ENCODE measurements at places on chromosomes 12 and 14. TPM values are rescaled to one million over a fixed set of nuclear protein-coding genes. Genes with fewer than 3 reads are reported as not detected.

- H3K36me3 ChIP-seq = no peaks in the 10 kb centered on the region
- no peaks in the 10 kb centered on the region for H3K27me3 ChIP-seq
- H3K4me1 ChIP-seq = no peaks in the 10 kb centered on the region
- H3K27ac ChIP-seq = no peak overlapping the region
- DNase-seq = no peak
These were observed 49.8 kb downstream of the CPM start for GRCh38 chr12:68883151-68883550.

DNA sequence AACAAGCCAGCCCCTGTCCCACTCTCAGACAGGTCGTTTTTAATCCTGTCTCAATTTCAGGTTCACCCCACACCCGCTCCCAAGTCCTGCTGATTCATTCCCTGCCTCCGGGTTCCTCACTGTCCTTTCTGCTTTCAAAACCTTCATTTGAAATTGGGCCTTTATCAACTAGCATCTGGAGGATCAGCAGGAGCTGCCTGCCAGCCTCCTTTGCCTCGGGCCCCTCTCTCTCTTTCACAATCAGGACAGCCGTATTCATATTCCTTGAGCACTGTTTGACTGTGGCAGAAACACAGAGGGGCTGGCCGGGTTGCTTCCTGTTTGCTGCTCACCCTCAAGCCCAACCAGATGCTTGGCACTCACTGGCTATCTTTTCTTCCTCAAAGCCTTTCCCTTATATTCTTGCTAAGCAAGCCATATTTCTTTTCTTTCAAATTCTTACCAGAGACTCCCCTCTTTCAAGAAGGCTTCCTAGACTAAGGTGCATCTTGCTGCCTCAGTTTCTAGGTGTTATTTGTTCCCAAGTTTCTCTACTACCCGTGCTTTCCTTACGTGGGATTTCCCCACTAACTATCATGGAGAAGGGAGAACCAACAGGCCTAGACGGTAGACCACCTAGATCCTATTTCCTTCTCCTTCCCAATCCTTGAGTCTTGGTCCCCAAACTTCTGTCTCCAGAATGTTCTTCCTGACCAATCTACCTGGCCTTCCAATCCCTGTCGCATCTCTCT, 3.0 kb downstream of the GALNT6 start:
- peaks cover 67% of the 10 kb centered on the region for H3K4me1 ChIP-seq
- DNase-seq = no peak
- no peak overlapping the region for H3K27ac ChIP-seq
- H3K36me3 ChIP-seq = no peaks in the 10 kb centered on the region

DNA sequence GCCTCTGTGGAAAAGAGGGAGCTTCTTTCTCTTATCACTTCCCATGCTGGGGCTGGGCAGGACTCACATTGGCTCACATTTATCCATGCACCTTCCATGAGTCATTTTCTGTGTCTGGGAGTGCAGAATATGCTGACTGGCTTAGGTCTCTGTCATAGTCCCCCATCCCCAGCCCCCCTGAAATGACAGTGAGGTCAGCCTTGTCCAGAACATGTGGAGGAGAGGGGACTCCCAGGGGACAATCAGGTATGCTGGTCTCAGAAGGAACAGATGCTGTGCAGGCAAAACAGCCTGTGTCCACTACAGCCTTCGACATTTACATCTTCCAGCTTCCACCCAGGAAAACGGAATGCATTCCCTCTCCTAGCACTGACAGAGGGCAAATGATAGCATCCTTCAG, 35.0 kb downstream of the ADGRD1 start:
- H3K4me1 ChIP-seq = no peaks in the 10 kb centered on the region
- peaks cover 4% of the 10 kb centered on the region for H3K27me3 ChIP-seq
- no peaks in the 10 kb centered on the region for H3K36me3 ChIP-seq
- DNase-seq = no peak
- H3K4me3 ChIP-seq = no peak overlapping the region
- no peak overlapping the region for H3K27ac ChIP-seq

GRCh38 chr14:100049220-100049619, 16.0 kb upstream of the EVL start:
- no peak overlapping the region for H3K4me3 ChIP-seq
- no peaks in the 10 kb centered on the region for H3K27me3 ChIP-seq
- DNase-seq = no peak
- H3K27ac ChIP-seq = no peak overlapping the region

GRCh38 chr14:62800577-62800976, 244.7 kb downstream of the KCNH5 start:
- no peaks in the 10 kb centered on the region for H3K4me1 ChIP-seq
- H3K4me3 ChIP-seq = no peak overlapping the region
- no peak overlapping the region for H3K27ac ChIP-seq
- no peaks in the 10 kb centered on the region for H3K36me3 ChIP-seq

- no peak overlapping the region for H3K4me3 ChIP-seq
- H3K27ac ChIP-seq = no peak overlapping the region
- H3K4me1 ChIP-seq = no peaks in the 10 kb centered on the region
- DNase-seq = no peak
- peaks cover 20% of the 10 kb centered on the region for H3K36me3 ChIP-seq
These were observed 17.0 kb downstream of the NPC2 start for GRCh38 chr14:74476107-74476506.

DNA sequence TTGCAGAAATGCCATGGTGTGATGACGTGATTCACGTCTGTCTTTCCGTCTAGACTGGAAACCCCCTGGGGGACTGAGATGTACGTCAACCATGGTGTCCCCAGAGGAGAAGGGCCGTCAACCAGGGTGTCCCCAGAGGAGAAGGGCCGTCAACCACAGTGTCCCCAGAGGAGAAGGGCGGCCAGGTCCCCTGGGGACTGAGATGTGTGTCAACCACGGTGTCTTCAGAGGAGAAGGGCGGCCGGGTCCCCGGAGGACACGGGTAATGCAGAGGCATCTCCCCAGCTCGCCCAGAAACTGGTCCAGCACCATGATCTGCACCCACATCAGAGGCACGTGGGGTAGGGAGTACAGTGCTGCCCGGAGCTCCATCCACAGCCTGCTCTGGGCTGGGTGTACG, 30.6 kb upstream of the GALNT9 start:
- H3K27ac ChIP-seq = no peak overlapping the region
- no peaks in the 10 kb centered on the region for H3K27me3 ChIP-seq
- no peak overlapping the region for H3K4me3 ChIP-seq
- no peaks in the 10 kb centered on the region for H3K4me1 ChIP-seq
- DNase-seq = no peak

GRCh38 chr12:83700838-83701237, 1014.1 kb downstream of the TMTC2 start:
- H3K4me3 ChIP-seq = no peak overlapping the region
- no peak for DNase-seq
- H3K4me1 ChIP-seq = no peaks in the 10 kb centered on the region
- H3K27me3 ChIP-seq = no peaks in the 10 kb centered on the region

GRCh38 chr14:80787876-80788275, 153.7 kb downstream of the CEP128 start:
- DNase-seq = no peak
- H3K4me3 ChIP-seq = no peak overlapping the region
- H3K27me3 ChIP-seq = no peaks in the 10 kb centered on the region

GRCh38 chr12:78457938-78458337, 406.6 kb upstream of the SYT1 start:
- H3K4me3 ChIP-seq = no peak overlapping the region
- no peaks in the 10 kb centered on the region for H3K27me3 ChIP-seq
- no peaks in the 10 kb centered on the region for H3K36me3 ChIP-seq
- no peaks in the 10 kb centered on the region for H3K4me1 ChIP-seq
- peak; percentile 4 for DNase-seq

- H3K4me1 ChIP-seq = no peaks in the 10 kb centered on the region
- H3K4me3 ChIP-seq = no peak overlapping the region
- H3K36me3 ChIP-seq = no peaks in the 10 kb centered on the region
- H3K27me3 ChIP-seq = no peaks in the 10 kb centered on the region
These were observed 55.9 kb downstream of the MOK start for GRCh38 chr14:102249041-102249440.

DNA sequence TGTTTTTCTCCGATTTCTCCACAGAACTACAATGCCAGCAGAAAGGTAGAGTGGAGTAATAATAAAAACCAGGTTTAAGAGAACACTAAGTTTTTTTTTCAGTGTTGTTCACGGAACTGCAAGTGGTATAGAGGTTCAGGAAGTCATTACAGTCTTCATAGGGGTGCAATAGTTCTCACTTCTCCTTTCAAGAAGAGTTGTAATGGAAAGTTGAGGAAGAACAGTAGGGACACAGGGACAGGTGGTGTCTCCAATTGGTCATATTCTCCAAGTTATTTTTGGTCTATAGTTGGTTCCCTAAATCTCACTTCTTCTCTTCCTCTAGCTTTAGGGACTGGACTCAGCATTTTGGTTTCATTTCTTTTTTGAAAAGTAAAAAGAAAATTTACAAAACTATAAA, 894.0 kb downstream of the NRXN3 start:
- H3K4me1 ChIP-seq = no peaks in the 10 kb centered on the region
- no peaks in the 10 kb centered on the region for H3K36me3 ChIP-seq
- H3K27me3 ChIP-seq = no peaks in the 10 kb centered on the region
- H3K4me3 ChIP-seq = no peak overlapping the region

DNA sequence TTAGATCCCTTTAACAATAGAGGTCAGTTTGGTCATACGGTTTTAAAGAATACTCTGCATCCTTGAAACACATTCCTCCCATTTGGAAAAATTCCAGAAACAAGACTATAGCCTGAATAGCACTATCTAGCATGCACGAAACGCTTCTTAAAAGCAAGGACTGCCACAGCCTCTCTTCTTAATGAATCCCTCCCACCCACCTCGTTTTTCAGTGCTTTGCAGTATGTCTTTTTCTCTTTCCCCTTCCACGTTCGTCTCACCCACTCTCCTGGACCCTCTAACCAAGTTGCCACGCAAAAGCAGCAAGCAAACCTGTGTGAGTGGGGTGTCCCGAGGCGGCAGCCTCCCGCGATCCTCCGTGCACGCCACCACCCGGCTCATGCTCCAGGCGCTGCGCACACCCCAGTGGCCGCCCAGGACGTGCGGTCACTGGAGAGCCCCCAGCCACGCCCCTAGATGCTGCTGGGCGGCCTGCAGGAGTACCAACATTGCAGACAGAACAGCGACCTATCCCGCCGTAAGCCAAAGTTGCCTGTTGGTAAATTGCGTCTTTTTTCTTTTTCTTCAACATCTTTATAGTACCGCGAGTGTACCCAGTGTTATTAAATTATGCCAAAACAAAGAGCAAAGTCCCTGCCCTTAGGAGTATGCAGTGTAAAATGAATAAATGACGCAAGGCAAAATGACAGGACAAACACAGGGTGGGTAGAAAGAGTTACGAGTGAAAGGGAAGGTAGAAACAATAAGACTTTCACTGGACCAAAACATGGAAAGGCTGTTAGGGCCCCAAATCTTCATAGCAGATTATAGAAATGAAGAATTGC, at the start of gene SLC38A4:
SLC38A4 (minus strand) TSS at position 407 of the 824 bp plus-strand sequence. CDS start 32,926 bp downstream, outside the sequence.
- H3K27me3 ChIP-seq = peaks cover 45% of the 10 kb centered on the region
- peaks cover under 1% of the 10 kb centered on the region for H3K4me1 ChIP-seq
- H3K36me3 ChIP-seq = no peaks in the 10 kb centered on the region
- no peak for DNase-seq
- no peak within 1 kb of the TSS for H3K27ac ChIP-seq
- H3K4me3 ChIP-seq = no peak within 1 kb of the TSS

DNA sequence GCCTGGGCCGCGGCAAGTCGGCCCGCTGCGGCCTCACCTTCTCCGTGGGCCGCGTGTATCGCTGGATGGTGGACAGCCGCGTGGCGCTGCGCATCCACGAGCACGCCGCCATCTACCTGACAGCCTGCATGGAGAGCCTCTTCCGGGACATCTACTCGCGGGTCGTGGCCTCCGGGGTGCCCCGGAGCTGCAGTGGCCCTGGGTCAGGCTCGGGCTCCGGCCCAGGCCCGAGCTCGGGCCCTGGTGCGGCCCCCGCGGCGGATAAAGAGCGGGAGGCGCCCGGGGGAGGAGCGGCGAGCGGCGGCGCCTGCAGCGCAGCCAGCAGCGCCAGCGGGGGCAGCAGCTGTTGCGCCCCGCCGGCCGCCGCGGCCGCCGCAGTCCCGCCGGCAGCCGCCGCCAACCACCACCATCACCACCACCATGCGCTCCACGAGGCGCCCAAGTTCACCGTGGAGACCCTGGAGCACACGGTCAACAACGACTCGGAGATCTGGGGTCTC, 226.2 kb upstream of the CRY1 start:
- no peak overlapping the region for H3K27ac ChIP-seq
- H3K36me3 ChIP-seq = no peaks in the 10 kb centered on the region
- H3K4me3 ChIP-seq = peak overlapping the region; percentile 95
- peaks cover 40% of the 10 kb centered on the region for H3K4me1 ChIP-seq

GRCh38 chr12:117042171-117042842, 56.9 kb downstream of the TESC start:
- H3K4me1 ChIP-seq = no peaks in the 10 kb centered on the region
- H3K4me3 ChIP-seq = no peak overlapping the region
- DNase-seq = no peak
- no peaks in the 10 kb centered on the region for H3K27me3 ChIP-seq
- H3K36me3 ChIP-seq = no peaks in the 10 kb centered on the region
- H3K27ac ChIP-seq = no peak overlapping the region

- peaks cover 12% of the 10 kb centered on the region for H3K4me1 ChIP-seq
- H3K27ac ChIP-seq = no peak overlapping the region
- no peaks in the 10 kb centered on the region for H3K36me3 ChIP-seq
- no peaks in the 10 kb centered on the region for H3K27me3 ChIP-seq
- DNase-seq = no peak
- no peak overlapping the region for H3K4me3 ChIP-seq
These were observed 23.2 kb upstream of the LYZ start for GRCh38 chr12:69324797-69325466.

DNA sequence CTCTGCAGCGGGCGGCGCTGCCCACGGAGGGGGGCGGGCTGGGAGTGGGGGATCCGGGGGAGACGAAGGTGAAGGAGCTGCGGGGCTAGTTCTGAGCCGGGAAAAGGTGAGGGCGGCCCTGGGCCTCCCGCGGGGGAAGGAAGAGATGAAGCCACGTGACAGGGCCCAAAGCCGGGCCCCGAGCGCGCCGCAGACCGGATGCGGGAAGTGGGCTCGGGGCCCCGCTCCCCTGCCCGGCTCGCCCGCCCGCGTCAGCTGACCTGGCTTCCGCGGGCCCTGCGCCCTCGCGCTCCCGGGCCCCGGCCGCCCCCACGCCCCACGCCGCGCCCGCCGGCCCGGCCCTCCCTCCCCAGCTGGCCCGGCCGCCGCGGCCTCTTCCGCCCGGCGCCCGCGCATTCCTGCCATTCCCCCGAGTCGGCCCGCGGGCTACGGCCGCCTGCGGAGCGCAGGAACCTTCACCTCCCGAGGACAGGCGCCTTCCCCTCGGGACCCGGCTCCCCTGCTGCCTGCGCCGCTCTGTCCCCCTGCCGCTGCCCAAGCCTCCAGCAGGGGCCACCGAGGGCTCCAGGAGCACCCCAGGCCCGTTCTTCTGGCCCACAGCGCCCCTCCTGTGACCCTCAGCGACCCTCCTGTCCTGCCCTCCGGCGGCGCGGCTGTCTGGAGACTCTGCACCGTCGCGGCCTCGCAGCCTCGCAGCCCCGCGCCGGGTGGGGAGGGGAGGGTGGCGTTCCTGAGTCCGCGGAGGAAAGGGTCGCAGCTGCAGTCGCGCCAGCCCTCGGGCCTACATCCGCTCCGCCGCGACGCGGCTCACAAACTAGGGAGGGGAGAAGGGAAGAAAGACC, 20.4 kb downstream of the NINJ2 start:
- peak overlapping the region; percentile 85 for H3K27ac ChIP-seq
- peak; percentile 75 for DNase-seq
- H3K4me3 ChIP-seq = peak overlapping the region; percentile 67
- peaks cover 63% of the 10 kb centered on the region for H3K4me1 ChIP-seq

GRCh38 chr12:124718036-124718435, 145.6 kb downstream of the SCARB1 start:
- H3K4me1 ChIP-seq = peaks cover 16% of the 10 kb centered on the region
- no peak overlapping the region for H3K27ac ChIP-seq
- DNase-seq = no peak
- no peaks in the 10 kb centered on the region for H3K36me3 ChIP-seq

The KRT74 gene
- total RNA-seq = 0.30 TPM

The SOAT2 gene
- 0.49 TPM for total RNA-seq

The ADAMTS20 gene
- total RNA-seq = not detected

The BMP4 gene
- total RNA-seq = not detected

The TBC1D30 gene
- total RNA-seq = 0.49 TPM

The GPR68 gene
- total RNA-seq = 2.9 TPM

The KCNH3 gene
- 3.4 TPM for total RNA-seq

The OR4E1 gene
- not detected for total RNA-seq

All from CD4-positive, alpha-beta T cell (primary cell).